ENCODE measurements at places on chromosomes 1 and 21.

DNA sequence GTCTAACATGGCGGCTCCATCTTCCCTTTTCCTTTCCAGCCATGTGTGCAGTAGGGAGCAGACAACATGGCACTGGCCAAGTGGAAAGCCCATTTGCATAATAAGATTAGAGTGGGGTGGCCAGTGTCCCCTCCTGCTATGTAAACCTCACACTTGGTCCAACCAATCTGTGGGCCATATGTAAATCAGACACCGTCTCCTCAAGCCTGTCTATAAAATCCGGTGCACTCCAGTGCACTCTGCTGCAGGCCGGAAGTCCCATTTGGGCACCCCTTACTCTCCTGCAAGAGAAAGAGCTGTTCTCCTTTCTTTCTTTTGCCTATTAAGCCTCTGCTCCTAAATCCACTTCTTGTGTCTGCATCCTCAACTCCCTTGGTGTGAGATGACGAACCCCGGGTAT lies 44.1 kb downstream of the OLFML3 start:
- no peak for DNase-seq

DNA sequence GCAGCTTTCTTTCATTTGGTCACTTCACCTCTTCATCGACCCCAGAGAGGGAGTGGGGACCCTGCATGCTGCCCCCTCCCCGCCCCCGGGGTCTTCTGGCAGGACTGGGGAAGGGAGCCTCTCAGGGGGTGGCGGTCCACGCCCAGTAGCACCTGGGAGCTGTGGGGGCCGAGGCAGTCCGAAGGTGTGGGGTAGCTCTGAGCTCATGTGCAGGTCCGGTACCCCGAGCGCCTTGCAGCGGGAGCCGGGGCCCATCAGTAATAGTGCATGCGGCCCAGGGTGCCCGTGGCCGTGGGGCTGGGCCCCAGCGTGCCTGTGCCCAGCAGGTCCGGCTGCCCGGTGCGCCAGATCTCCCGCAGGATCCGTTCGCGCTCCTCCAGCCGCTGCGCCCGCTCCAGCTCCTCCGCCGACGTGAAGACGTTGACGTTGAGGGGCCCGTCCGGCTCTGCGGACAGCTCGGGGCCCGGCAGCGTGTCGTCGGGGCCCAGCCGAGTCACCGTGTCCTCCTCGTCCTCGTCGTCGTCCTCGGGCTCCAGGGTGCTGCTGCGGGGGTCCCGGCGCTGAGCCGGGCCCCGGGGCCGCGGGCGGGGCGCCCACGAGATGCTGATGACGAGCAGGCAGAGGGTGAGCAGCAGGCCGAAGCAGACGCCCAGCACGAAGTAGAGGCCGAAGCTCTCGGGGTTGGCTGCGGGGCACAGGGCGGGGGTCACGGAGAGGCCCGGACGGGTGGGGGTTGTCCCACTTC lies 1.2 kb downstream of the EVA1B start:
- DNase-seq = no peak

GRCh38 chr1:35809114-35810095 lies 1.6 kb downstream of the AGO4 start:
- DNase-seq = no peak

DNA sequence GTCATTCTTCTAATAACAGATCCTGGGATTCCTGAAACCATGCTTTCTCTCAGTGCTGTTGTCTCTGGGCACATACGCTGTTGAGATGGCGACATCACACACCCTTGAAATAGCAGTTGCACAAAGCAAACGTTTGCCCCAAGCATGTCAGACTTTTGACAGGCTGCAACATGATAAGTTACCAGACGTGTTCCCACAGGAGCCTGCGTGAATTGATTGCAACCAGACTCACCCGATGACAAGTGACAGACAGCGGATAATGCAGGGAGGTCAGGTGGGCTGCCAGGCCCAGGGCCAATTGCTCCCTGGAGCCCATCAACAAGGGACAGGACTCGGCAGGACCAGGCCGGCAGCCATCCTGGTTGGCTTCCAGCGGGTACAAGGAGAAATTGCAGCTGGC lies 310.9 kb downstream of the SIPA1L2 start:
- DNase-seq = no peak

DNA sequence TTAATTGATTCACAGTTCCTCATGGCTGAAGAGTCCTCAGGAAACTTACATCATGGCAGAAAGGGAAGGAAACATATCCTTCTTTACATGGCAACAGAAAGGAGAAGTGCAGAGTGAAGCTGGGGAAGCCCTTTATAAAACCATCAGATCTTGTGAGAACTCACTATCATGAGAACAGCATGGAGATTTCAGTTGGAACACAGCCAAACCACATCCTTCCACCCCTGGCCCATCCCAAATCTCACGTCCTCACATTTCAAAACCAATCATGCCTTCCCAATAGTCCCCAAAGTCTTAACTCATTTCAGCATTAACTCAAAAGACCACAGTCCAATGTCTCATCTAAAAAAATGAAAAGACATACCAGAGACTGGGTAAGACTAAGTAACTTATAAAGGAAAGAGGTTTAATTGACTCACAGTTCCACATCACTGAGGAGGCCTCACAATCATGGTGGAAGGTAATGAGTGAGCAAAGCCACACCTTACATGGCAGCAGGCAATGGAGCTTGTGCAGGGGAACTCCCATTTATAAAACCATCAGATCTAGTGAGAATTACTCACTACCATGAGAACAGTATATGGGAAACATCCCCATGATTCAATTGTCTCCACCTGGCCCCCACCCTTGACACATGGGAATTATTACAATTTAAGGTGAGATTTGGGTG lies 105.2 kb downstream of the MRPL39 start:
- peak; percentile 78 for DNase-seq

GRCh38 chr1:206792939-206793607 lies 20.8 kb upstream of the IL10 start:
- no peak for DNase-seq

- no peak for DNase-seq
Measured at GRCh38 chr1:64956010-64956640, 10.2 kb downstream of the JAK1 start.

GRCh38 chr1:53359225-53359933 lies 31.5 kb upstream of the LRP8 start:
- no peak for DNase-seq

DNA sequence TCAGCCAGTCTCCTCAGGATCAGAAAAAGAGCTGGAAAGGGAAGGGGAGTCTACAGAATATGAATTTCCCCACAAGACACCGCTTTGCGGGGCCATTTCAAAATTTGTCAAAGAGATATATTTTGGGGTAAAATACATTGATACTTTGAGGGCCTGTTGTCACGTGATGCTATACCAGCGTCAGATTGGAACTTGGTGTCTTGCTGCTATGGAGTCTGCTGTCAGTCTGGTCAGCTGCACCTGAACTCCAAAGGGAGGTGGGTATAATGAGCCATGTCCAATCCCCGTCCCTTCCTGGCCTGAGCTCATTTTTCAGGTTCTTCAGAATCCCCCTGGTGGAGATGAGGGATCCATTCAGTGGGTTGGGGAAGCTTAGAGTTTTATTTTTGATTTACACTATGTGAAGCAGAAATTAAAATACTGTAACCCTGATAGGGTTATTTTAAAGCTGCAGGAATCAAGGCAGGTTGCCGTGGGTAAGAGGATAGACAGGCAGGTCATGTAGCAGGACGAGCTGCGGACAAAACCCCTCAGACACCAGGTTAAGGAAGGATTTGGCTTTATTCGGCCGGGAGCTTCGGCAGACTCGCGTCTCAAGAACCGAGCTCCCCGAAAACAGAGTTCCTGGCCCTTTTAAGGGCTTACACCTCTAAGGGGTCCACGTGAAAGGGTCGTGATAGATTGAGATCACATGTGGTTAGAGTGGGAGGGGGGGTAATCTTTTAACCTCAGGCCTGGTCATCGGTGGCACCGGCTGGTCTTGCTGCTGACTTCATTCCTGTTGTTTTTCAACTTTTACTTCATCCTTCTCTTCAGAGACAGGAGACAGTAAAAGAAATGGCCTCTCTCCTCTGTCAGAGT lies 2.2 kb upstream of the POFUT2 start:
- DNase-seq = no peak

DNA sequence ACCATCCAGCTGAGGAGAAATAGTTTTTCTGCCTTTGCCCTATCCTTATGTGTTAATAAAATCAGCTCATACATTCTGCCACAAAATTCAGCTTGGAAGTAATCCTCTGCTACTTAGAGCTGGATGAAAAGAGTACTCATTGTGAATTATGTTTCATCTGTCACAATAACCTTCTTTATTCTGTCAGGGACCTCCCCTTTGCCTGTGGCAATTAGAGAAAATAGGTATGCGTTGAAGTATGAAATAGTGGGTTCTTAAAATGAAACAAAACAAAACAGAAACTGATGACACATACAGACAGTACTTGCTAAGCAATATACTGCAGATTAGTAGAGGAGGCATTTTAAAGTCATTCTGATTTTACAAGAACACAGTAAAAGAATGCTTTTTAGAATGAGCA lies 578.5 kb downstream of the USP25 start:
- DNase-seq = no peak

DNA sequence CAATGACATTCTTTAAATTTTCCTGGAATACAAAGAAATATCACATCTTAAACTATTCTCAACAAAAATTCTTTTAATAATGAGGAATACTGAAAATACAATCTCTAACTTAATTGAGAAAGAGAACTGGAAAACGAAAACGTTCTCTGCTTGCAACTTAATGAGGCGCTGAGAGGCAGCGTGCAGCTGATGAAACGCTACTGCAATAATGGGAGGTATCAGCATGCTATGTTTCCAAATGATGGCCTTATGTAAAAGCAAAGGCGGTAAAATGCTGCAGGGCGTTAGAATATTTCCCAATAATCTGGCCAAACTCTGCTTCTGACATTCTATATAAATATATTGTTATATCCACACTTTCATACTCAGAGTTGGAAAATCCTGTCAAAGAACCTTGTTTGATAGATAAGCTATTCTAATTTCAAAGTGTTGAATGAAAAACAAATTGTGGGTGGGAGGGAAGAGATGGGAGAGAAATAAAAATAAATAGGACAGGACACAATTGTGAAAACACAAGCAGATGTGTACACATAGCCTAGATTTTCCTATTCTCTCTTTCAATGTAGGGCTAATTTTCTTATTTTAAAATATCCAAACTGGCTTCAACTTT lies 70.9 kb downstream of the APP start:
- no peak for DNase-seq

GRCh38 chr1:164930241-164930640 lies 371.3 kb downstream of the PBX1 start:
- no peak for DNase-seq

DNA sequence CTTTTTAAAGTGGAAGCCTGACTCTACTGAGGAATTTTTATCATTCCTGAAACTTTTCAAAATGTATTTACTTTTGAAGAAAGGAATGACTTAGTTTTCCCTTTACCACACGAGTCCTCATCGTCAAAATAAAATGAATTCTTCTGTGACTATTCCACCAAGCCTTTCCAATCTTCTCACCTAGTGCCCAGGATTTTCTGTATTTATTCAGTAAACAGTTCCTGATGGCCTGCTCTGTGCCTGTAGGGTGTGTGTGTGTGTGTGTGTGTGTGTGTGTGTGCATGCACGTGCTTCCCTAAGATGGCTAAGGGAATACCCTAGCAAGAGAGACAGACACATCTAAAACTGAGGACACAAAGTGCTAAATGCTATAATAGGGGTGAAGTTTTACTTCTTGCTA lies 395.0 kb upstream of the USP24 start:
- DNase-seq = no peak

- DNase-seq = no peak
Measured at GRCh38 chr1:243179720-243180119, 75.4 kb downstream of the CEP170 start.

GRCh38 chr21:34959607-34960006 lies 89.5 kb downstream of the RUNX1 start:
- no peak for DNase-seq

- DNase-seq = no peak
Measured at GRCh38 chr1:66253330-66253921, 280.5 kb upstream of the SGIP1 start.

DNA sequence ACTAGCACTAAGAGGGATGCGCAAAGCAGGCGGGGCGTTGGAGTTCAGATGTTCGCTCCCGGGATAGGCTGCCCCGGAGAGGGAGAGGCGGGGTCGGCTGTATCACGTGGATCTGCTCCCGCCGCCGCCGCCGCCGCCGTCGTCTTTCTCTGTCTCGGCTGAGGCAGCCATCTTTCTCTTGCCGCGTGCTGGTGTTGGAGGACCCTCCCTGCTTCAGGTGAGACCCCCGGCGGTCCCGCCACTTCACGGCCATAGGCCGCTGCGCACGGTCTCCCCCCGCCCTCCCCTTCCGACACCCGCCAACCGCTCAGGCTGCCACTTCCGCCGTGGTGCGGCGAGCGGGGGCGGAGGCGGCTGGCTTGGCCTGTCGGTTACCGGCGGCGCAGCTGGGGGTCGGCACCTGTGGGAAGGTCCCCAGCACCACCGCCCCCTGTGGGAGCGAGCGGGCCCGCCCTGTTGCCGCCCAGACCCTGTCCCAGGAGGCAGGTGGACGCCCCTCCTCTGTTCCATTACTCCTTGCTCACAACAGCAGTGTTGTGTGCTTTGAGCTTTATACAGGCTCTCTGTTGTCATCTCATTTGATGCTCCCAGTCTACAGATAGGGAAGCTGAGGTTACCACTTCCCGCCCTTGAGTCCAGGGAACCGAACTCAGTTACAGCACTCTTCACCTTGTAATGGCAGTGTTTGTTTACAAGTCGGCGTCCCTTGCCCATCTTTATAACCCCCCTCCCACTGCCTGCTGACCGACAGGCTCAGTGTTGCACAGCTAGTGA lies at the start of gene BTF3L4:
BTF3L4 (plus strand) TSS at position 133 of the 774 bp plus-strand sequence. CDS start 3,553 bp downstream, outside the sequence.
- peak; percentile 88 for DNase-seq

DNA sequence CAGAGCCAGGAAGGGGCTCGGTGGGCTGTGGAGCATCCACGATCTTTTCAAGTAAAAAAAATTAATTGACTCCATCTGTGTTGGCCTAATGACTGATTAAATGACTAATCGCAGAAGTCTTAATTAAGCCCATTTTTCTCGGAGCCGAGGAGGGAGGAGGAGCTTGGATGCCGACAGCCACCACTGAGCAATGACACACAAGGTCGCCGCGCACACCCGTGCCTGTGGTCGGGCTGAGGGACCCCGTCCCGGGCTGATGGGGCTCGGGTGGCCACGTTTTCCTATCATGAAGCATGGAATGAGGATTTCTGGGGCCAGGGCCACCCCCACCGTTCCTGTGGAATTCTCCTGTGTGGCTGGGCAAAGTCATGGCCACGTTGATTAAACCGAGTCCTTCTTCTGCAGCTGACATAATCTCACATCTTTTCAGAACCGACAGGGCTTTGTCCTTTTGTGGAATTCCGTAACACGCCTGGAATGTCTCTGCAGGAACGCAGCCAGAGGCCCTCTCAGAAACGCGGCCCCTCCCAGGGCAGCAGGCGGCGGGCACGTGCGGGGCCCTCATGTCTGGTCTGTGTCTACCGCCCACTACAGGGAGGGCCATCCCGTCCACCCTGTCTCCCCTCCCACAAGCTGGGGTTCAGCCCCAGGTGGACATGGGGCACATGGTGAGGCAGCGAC lies 60.7 kb downstream of the MORN1 start:
- no peak for DNase-seq

GRCh38 chr1:150876119-150876454 lies 312 bp downstream of the ARNT start:
- no peak for DNase-seq

DNA sequence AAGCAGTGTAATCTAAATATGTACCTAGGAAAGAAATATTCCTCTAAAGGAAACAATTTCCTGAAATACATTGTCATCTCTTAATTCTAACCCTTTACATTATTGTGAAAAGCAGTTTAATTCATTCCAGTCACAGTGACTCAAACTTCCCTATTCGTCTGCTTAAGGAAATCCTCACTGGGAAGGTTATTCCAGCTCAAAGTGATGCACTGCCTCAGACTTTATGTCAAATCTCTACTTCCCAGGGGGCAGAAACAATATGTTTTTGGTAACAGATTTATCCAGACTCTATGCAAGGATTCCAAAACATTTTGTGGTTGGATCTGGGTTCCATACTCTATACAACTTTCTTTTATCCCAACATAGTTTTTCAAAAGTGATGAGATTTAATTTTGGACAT lies 145.2 kb downstream of the NTMT2 start:
- no peak for DNase-seq

Measured in stimulated activated CD4-positive, alpha-beta T cell treated with anti-CD3 and anti-CD28 coated beads, Interleukin-4, amount 100 ng/mL, for 4 hours (primary cell).